Activated T-cell treated with anti-CD3 and anti-CD28 coated beads for 48 hours (primary cell): ENCODE measurements at places on chromosomes 7 and 10.

GRCh38 chr7:150986099-150986512 is 4.7 kb upstream of the NOS3 start:
- DNase-seq: peak; percentile 47

DNA sequence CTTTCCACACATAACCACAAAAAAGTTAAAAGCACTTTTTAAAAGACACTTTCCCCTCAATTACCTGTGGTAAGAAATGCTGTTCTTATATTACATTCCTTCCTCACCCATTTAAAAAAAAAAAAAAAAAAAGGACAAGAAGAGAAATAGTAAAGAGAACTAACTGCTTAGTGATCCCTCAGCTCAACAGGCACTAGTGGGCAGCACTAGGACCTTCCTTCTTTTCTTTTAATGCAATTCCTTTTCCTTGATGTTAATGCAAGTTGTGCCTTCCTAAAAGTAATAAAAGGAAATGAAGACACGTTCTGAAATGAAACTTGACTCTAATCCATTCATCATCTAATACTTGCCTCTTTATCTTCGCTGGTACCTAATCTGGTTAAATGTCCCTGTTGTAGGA is 189.7 kb downstream of the TCF7L2 start:
- no peak for DNase-seq

DNA sequence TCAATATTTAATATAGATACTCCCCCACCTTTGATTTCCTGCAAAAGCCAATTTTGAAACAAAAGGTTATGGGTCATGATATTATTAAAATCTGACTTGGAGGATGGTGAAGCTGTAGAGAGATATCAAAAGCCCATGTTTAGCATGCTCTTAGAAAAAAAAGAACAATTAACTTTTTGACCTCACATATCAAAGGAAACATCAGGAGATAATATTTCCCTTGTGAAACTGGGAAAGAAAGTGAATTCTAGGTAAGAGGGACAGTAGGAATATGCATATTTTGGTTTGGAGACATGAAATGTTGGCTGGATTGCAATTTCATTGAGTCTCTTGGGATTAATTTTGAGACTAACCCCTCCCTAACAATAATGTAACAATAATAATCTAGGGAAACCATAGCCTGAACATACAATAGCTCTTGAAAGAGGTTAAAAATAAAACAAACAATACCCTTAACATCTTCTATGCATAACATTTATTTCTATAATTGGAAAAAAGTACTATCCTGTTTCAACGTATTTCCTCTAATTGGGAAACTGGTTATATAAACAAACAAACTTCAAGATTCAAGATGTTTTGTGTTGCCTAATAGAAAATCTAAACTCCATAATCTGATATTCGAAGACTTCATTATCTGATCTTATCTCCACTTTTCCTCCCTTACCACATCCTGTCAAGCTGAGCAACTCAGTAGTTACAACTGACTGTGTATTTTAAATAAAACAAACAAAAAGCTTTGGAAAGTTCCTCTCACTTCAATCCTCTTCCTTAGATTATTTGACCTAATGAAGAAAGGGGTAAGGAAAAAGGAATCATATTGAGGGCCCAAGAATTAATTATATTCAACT is 14.8 kb downstream of the TMEM26 start:
- DNase-seq: no peak

DNA sequence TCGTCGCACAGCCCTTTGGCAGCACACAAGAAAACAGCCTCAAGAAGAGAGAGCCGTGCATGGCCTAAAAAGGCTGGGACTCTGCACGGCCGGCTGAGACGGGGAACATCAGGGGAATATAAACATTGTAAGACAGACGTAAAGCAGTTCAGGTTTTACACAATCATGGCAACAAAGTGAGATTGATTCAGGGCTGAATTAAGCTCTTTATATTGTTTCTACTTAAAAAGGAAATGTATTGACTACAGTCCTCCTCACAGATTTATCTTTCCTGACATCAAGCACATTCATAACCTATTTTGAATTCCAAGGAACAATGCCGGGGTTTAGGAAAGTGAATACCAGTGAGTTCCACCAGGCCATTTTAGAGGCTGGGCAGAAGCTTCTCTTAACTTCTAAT is 25.2 kb downstream of the SORBS1 start:
- DNase-seq: no peak

DNA sequence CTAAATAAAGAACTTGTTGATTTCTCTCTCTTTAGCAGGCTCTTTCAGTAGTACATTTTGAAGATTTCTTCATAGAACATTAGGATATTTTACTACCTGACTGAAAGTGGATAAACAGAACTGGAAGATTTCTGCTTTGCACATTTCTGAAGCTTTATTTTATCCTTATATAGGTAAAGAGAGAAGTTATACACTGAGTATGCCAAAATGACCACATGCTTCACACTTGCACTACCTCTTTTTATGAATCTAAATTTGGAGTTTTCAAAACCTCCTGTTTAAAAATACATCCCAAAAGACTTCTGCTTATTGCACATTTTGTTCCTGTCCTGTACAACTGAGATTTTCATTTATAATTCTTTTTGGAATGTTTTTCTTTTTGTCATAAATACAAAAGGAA is 197.4 kb upstream of the PRPS1L1 start:
- no peak for DNase-seq

DNA sequence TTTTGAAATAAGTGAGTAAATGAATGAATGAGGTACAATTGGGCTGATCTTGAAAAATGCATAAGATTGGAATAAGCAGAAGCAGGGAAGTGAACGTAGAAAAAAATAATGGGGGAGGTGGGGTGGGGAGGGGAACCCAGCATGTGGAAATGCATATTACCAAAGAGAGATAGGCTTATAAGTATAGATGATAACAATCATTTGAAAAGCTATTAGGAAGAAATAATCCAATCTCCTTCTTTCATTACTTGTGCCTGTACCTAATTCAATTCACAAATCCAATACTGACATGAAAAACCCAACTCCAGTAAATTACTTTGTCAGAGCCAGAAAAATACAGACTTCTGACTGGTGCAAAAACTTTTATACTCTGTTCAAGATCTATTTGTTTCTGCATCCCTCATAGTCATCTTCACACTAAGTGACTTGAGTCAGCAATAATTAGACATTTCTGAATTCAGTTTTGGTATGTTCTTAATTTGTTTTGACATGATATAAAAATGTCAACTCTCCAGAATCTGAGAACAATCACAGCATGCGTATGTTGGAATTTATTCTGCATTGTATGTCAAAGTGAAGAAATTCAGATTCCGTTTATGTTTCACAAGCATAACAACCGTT is 99.2 kb downstream of the IQUB start:
- no peak for DNase-seq

DNA sequence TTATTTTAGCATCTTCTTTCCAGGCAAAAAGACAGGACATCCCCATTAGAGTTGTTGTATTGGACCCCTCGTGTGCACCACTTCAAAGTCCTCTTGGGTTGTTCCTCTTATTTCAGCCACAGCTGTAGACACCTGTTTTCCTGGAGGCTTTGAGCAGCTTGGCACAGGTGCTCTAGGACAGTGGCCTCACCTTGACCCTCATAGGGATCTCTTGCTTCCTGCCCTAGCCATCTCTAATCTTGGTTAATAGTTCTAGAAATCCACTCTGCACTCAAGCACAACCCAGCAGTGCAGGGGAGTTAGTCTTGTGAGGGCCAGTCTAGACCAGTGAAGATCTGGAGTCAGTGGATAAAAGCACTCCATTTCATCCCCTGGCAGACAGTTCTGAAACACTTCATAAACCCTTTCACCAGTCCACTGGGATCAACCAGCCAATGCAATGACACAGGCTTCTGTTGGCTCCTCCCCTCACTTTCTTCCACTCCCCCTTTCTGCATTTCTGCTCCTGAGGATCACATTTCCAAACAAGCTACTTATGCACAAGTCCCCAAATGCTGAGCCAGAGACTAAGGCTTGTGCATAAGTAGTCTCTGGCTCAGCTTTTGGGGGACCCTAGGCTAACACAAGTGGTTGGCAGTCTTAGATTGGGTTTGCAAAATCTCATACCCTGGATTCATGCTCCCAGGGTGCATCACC is 131.5 kb upstream of the LAMB4 start:
- no peak for DNase-seq

DNA sequence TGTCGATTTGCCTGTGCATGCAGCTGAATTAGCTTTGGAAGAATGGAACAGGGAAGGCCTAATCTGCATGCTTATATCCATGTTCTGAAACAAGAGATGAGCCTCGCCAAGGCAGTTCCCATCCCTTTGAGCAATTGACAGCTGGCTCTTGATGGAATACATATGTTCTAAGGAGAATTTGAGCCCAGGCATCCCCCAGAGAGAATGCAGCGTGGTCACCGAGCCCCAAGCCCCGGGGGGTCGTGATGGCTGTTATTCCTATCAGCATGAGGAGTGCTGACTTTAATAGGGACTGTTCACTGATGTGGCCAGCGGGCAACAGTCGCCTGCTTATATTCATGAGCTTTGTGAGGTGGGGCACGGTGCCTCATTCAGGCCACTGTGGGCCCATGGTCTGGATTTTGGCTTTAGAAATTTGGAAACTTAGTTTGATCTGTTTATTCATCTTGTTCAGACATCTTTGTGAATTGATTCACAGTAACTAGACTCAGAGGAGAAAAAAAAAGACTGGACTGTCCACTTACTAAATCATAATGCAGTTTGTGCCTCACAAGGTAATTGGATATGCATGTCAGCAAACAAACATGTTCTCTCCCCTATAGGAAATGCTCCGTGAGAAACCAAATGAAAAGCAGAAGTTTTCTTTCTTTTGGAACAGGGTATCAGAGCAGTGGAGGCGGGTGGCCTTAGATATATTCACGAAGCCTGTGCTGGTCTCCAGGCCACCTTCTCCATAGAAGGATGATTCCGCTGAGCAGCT is 204.9 kb downstream of the CCDC3 start:
- DNase-seq: no peak

GRCh38 chr7:137647905-137648565 is 198.7 kb downstream of the DGKI start:
- no peak for DNase-seq

DNA sequence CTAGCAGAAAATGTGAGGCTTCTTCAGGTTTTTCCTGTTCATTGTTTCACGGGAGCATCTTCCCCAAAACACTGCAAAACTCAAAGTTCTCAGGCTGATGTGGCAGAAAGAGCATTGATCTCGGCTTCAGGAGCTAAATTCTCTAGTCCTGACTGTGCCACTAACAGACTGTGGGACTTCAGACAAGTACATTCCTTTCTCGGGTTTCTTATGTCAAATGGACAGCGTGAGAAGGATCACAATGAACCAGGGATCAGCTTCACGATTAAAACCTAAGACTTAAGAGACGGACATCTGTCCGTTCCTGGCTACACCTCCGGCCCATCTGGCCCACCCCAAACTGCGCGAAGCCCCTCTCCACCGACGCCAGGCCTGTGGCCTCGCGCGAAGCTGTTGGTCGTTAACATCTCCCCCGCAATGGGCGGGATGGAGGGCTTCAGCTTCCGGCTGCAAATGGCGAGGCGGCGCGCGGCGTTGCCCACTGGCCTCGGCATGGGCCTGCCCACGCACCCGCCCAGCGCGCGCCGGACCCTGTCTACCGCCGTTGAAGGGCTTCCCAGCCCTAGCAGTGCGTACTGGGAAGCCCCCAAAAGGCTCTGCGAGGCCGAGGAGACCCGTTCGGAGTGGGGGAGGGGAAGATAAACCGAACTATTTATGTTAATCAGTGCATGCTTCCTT is 549 bp upstream of the DDX50 start:
- DNase-seq: peak; percentile 67

GRCh38 chr7:65317372-65317771 is 56.3 kb upstream of the ZNF92 start:
- no peak for DNase-seq

GRCh38 chr7:17067691-17068090 is 185.9 kb upstream of the AGR3 start:
- no peak for DNase-seq

- DNase-seq: no peak
Observed at GRCh38 chr7:84232646-84233045, 38.1 kb upstream of the SEMA3A start.

GRCh38 chr7:116249969-116250553 is 39.7 kb downstream of the TES start:
- DNase-seq: no peak

DNA sequence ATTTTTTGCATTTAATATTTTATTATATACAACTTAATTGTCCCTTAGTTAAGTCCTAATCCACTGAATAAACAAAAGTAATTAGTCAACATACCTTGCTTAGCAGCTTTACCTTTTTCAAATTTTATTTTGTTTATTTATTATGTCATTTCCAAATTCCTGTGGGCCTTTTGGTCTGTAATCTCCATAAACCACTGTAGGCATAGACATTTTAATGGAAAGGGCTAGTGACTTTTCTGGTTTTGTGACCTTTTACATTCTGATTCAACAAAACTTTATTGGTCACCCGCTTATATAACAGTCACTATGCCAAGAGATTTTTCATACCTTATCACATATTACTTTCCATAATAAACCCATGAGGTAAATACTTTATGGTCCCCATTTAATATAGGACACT is 181.3 kb upstream of the PRPS1L1 start:
- DNase-seq: no peak

DNA sequence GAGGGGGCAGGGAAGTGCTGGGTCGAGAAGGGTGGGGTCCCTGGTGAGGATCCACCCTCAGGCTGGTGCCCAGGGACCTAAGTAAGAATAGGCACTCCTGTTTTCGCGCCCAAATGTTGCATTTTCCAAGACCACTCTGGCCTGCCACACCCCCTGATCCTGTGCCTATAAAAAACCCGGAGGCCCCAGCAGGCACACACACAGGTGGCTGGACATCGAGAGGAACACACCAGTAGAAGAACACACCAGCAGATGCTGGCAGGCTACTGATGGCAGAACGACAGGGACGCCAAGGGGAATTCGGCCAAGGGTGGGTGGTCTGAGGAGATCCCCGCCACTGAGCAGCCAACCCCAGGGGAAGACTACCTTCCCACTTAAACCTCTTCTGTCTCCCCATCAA is 633.9 kb upstream of the POT1 start:
- DNase-seq: no peak

DNA sequence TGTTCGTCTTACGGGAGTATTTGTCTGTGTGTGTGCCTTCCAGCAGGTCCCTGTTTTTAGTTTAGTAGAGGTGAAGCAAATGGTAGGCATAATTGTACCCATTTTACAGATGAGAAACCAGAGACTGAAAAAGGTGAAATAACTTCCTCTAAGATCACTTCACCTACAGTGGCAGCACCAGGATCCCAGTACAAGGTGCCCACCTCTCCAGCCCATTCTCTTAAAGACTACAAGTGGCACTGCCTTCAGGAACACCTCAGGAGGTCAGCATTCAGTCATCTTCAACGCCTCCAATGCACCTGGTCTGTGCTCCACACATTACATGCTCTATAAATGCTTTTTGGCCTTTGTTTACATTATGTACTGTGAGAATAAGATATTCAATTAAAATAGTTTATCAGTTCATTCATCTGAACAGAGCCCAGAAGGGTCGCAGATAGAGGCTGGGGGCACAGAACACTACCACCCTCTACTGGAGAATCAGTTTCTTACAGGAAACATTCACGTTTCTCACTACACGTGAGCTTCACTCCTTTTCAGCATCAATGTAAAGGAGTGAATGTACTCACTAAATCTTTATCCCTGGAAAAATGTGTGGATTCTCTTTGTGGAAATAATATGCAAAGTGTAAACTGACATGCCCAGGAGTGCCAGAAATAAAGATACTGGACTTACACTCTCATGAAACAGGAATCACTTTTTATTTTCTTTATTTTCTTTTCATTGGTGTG is 45.5 kb upstream of the ABLIM1 start:
- DNase-seq: no peak

- DNase-seq: no peak
Observed at GRCh38 chr10:93333278-93333978, 148.7 kb downstream of the MYOF start.

- DNase-seq: no peak
Observed at GRCh38 chr7:112206991-112207592, 597 bp downstream of the ZNF277 start.
